ENCODE measurements at places on chromosomes 2 and 18.

GRCh38 chr18:62797329-62797728 is 82.0 kb downstream of the PHLPP1 start:
- DNase-seq = no peak

GRCh38 chr2:241200822-241201395 is 12.4 kb downstream of the ANO7 start:
- DNase-seq = no peak

DNA sequence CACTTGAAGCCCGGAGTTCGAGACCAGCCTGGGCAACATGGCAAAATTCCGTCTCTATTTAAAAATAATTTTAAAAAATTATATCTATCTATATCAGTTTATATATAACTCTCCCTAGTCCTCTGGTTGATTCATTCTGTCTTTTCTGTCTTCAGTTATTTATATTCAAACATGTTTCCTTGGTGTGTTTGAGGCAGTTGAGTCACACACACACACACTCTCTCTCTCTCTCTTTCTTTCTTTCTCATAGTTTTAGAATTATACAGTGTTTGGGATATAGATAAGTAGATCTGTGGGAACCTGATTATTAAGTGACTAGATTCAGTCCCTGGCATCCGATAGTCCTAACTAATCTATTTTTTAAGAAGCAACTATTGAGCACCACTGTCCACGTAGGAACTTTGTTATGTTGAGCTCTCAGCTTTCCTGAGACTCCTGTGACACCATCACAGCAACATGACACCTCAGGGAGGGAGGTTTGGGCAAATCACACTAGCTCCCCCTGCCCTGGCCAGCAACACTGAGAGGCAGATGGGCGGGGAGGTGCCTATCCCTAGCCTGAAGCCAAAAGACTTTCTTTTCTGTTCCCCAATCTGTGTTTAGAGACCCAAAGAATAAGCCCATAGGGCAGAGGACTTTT is 482.7 kb downstream of the DLGAP1 start:
- no peak for DNase-seq

- no peak for DNase-seq
Observed at GRCh38 chr2:206020171-206020570, 65.8 kb downstream of the INO80D start.

DNA sequence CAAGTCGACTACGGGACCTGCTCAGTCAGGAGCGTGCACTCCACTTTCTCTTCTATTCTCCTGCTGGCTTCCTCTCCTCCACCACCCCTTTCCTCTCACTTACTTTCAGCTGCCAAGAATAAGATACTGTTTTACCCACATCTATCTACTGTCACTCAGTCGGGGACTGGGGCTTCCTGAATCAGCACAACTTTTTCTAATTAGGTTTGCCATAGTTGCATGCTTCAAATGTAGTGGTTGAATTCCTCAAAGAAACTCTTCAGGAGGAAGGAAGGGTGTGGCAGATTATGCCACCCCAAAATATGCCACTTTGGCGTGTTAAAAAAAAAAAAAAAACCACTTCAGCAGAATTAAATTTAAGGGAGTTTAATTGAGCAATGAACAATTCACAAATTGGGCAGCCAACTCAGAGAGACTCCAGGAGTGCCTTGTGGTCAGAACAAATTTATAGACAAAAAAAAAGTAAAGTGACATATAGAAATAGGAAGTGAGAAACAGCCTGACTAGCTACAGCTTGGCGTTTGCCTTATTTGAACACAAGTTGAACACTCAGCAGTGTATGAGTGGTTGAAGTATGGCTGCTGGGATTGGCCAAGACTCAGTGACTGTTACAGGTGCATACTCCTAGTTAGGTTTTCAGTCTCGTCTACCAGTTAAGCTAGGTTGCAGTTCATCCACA is 32.5 kb upstream of the RMDN2 start:
- DNase-seq = no peak

- no peak for DNase-seq
Observed at GRCh38 chr2:120596191-120596811, 139.4 kb upstream of the GLI2 start.

DNA sequence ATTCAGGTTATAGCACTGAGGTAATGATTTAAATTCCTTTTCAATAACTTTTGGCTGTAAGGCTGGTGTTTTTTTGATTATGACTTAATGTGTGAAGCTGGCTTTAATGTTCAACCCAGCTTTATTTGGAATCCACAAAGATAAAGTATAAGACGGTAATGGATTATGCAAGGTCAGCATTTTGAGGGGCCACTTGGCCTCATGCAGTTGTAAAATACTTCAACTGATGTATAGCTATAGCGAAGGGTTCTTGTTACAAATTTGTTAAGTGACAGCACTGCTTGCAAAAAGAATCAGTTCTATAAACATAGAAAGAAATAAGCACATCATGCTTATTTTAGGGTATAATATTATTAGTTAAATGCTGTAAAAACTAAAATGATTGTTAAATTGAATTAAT is 36.6 kb downstream of the LRP1B start:
- DNase-seq = no peak

- DNase-seq = no peak
Observed at GRCh38 chr2:134336352-134336751, 82.5 kb downstream of the MGAT5 start.

GRCh38 chr2:20571231-20571630 is 79.7 kb downstream of the HS1BP3 start:
- no peak for DNase-seq

DNA sequence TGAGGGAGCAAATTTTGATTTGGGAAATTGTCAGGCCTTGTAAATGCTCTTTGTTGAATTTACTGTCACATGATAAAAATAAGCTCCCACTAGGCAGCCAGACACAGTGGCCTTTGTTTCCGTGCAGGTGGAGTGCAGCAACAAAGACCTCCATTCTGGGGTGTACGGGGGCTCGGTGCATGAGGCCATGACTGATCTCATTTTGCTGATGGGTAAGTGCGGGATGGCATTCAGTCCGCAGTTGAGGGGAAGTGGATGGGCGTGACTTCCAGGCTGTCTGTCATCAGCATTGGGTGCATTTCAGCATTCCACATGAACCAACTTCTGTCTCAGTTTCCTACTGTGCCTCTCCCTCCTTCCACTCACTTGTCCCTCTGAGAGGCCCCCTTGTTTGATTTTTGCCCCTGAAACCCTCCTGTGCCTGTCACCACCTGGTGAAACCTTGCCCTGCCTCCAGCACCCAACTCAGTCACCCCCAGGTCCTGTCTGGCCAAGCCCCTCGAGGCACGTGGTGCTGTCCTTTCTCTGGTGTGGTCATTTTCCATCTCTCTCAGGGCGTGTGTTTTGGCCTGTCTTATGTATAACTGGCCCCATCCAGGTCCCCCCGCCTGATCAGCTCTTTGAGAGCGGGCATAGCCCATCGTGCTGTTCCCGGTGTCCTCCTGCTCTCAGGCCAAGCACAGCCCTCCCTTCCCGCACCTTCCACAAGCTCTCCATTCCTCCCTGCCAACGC is 16.3 kb downstream of the CNDP2 start:
- DNase-seq = no peak

DNA sequence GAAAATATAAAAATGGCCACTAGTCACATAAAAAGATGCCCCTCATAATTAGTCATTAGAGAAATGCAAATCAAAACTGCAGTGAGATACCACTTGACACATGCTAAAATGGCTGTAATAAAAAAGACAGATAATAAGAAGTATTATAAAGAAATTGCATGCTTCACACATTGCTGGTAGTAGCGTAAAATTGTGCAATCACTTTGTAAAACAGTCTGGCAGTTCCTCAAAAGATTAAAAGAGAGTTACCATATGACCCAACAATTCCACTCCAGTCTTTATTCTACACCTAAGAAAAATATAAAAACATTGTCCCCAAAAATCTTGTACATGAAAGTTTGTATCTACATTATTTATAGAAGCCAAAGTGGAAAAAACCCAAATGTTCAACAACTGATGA is 170.6 kb upstream of the FIGN start:
- no peak for DNase-seq

DNA sequence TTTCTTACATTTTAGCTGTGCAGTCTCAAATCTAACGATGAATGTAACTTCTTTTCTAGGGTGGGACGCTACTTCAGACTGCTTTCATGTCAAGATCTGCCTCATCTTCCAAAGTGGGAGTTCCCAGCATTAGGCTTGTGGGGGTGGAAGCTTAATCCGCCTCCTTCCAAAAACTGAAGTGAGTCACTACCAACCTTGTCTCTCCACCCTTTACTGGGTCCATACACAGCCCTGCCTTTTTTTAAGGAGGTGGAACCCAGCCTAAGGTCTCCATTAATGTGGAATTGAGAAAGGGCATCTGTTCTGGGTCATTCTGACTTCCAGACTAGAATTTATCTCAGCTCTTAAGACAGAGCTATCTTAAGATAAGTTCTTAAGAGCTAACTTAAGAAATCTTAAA is 42.0 kb upstream of the NFE2L2 start:
- DNase-seq = no peak

- DNase-seq = no peak
Observed at GRCh38 chr2:1728821-1729220, 15.5 kb downstream of the PXDN start.

GRCh38 chr18:68520406-68521075 is 194.4 kb downstream of the TMX3 start:
- DNase-seq = no peak

- DNase-seq = no peak
Observed at GRCh38 chr2:232667989-232668583, 29.0 kb upstream of the GIGYF2 start.

GRCh38 chr18:3721771-3722648 is 272.0 kb downstream of the TGIF1 start:
- no peak for DNase-seq

- no peak for DNase-seq
Observed at GRCh38 chr2:111617299-111618225, 266.4 kb downstream of the ANAPC1 start.

GRCh38 chr18:72692086-72692485 is 147.9 kb upstream of the CBLN2 start:
- DNase-seq = no peak

DNA sequence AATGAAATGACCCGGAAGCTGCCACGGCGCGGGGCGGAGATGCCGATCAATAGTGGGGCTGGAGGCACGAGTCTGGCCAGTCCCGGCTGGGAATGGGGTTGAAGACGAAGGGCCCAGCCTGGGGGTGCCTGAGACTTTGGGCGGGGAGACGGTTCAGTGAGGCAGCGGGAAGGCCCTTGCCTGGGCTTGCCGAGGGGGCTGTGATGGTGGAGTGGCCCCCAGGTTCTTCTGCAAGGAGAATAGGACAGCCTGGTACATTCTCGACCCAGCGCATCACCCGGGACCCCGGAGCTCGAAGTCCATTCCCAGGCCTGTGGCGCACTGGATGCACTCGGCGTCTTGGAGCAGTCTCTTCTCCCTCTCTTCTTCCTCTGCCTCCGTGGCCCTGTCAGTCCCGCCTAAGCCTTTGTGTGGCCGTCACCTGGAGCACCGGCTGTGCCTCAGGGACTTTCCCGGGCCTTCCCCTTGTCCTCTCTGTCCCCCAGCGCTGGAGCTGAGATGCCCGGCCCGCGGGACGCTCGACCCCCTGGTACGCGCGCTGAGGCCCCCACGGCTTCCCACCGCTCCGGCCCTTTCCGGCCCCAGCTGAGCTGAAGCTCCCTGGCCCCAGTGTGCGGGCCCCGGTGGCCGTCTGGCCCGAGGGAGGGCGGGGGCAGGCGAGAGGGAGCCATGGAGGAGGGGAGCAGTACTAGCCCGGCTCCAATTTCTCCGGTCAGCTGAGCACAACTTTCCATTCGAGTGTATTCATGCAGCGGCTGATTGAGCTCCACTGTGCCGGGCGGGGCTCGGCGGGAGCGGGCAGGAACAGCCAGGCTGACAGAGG is 8.0 kb downstream of the SIX3 start:
- DNase-seq = no peak

DNA sequence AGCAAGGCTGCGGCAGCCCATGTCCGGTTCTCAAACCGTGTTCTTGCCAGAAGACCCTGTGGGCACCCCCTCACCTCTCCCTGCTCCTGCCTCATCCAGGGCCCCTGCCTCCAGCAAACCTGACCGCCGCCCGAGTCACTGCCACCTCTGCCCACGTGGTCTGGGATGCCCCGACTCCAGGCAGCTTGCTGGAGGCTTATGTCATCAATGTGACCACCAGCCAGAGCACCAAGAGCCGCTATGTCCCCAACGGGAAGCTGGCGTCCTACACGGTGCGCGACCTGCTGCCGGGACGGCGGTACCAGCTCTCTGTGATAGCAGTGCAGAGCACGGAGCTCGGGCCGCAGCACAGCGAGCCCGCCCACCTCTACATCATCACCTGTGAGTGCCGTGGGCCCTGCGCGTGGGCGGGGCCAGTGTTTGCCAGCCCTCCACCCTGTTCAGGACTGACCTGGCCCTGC is 32.2 kb downstream of the MTERF4 start:
- DNase-seq = no peak

GRCh38 chr2:100066856-100067255 is 75.5 kb downstream of the AFF3 start:
- DNase-seq = no peak

DNA sequence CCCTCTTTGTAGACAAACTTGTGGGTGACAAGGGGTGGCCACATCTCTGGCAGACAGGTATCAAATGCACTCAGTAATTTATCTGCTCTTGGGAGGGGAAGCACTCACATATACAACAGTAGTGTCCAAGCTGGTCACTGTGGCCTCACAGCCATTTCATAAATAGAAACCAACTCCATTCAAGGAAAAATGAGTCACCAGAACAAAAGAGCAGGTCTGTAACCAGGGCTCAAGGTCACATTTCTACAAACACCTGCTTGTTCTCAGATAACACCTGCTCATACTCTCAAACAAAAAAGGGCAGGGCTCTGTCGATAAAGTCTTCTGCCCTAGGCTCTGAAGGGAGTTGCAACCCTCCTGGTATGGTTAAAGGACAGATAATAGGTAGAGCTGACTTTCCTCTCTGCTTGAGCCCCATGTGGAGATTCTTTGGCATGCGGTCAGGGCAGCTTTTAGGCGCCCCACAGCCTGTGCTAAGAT is 459.0 kb downstream of the BCL11A start:
- DNase-seq = no peak

Measured in stimulated activated CD4-positive, alpha-beta T cell treated with anti-CD3 and anti-CD28 coated beads, Interleukin-12 subunit alpha, Interleukin-12 subunit beta, amount 100 ng/mL, for 48 hours (primary cell).